ENCODE measurements at places on chromosomes 12 and 14.

- DNase-seq = no peak
Observed at GRCh38 chr12:96997797-96998484, 90.9 kb downstream of the NEDD1 start.

DNA sequence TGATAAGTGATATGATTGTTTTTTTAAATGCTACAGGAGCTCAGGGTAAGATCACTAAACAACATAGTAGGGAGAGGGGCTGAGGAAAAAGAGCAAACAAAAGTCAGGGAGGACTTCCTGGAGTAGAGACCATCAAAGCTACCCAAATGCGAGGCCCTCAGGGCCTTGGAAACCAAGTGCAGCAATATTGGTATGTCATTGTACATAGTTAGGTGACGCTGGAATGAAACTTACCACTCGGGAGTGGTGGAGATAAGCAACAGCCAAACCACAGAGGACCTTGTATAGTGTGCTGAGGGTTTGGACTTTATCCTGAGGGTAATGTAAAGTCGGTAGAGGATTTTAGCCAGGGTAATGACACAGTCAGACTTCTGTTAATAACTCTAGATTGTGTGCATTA is 13.8 kb downstream of the KITLG start:
- DNase-seq = no peak

DNA sequence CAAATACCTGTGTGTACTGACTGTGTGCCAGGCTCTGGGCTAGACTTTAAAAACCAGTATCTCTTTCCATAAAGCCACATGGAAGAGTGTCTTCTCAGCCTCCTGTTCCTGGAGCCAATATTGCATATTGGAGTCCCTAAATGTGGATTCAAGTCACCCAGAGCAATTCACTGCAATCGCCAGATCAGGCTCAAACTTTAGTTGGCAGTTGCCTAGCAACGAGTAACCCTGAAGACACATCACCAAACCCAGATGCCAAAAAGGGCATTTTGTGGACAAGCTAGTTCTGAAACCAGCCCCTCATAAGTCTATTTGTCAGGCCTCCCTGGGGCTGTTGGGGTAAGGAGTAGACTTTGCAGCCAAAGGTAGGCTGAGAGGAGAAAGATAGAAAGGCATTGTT is 13.7 kb downstream of the DPF3 start:
- DNase-seq = no peak

DNA sequence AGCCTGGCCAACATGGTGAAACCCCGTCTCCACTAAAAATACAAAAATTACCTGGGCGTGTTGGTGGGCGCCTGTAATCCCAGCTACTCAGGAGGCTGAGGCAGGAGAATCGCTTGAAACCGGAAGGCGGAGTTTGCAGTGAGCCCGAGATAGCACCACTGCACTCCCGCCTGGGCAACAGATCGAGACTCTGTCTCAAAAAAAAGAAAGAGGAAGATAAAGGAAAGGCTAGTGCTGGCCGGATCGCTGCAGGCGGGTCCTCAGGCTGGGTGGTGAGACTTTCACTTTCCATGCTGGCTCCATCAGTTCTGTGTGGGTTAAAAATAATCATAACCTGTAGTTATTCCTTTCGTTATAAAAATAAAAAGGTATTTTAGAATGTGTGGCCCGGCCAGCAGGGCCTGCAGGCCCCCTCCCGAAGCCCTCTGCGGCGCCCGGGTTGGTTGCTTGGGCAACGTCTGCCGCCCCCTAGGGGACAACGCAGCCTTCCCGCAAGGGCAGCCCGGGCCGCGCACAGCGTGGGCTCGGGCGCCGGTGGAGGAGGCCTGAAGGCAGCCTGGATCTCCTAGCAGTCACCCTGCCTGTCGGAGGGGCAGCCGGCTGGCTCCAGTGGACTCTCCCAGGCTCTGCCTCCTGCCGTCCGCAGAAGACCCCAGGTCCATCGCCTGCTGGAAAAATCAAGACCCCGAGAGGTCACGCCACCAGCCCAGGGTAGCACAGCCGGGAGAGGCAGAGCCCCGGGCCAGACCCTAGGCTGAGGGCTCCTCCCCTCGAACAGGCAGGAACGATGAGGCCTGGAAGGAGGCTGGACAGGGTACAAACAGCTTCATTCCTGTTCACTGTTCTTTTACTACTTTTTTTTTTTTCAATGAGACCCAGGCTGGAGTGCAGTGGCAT is 5.0 kb upstream of the SLC25A47 start:
- DNase-seq = no peak

DNA sequence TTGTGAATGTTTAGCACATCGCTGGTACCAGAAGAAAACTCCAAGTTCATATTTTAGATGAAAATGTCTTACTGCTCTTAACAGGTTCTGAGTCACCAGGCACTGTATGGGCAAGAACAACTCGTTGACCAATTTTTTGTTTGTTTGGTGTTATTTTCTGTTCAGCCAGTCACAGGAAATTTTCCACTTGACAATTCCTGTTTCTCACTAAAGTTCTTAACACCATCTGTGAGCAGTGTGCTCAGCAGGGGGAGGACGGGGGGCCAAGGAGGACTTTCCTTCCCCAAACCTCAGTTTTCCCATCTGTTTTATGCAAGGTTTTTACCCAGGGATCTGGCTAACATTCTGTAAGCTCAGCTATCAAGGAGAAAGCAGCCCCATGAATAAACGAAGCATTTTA is 3.0 kb downstream of the NUAK1 start:
- DNase-seq = no peak

- DNase-seq = no peak
Observed at GRCh38 chr14:56887216-56887615, 76.9 kb upstream of the OTX2 start.

- DNase-seq = no peak
Observed at GRCh38 chr12:90020881-90021280, 312.2 kb upstream of the ATP2B1 start.
